Suprapubic skin (tissue), 4 donors: ENCODE measurements at places on chromosomes 2 and 18.

DNA sequence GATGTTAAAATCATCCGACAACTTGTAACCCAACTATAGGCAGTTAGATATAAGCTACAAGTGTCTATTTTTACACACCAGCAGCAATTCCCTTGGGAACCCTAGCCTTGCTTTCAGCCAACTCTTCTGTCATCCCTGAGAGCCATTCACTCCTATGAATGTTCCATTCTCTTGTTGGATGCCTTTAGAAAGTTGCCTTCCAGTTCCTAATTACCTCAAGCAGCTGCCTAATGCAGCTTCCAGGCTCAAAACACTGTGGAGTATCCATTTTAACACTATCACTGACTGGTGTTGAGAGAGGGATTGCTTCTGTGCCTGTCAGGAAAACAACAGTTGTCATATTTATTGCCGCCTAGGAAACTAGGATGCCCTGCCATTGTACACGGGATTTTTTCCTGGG, 402.0 kb upstream of the ACVR2A start:
- H3K36me3 ChIP-seq = no peaks in the 10 kb centered on the region
- DNase-seq = no peak
- no peak overlapping the region for H3K27ac ChIP-seq
- H3K27me3 ChIP-seq = no peaks in the 10 kb centered on the region
- H3K4me1 ChIP-seq = no peaks in the 10 kb centered on the region
- no peak overlapping the region for H3K4me3 ChIP-seq

DNA sequence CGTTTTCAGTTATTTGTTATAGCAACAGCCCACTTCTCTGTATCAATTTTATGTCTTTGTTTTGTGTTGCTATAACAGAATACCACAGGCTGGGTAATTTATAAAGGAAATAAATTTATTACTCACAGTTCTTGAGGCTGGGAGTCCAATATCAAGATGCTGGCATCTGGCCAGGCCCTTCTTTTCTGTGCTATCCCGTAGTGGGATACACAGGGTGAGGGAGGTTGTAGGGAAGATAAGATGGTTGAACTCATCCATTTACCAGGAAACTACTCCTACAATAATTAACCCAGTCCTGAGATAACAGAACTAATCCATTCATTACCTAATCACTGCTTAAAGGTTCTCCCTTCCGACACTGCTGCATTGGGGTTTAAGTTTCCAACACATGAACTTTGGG, 220.7 kb downstream of the TPGS2 start:
- no peaks in the 10 kb centered on the region for H3K27me3 ChIP-seq
- no peak overlapping the region for H3K27ac ChIP-seq
- H3K36me3 ChIP-seq = no peaks in the 10 kb centered on the region
- H3K4me1 ChIP-seq = no peaks in the 10 kb centered on the region
- DNase-seq = no peak

GRCh38 chr18:59707306-59707705, 10.1 kb upstream of the CCBE1 start:
- no peak for DNase-seq
- H3K36me3 ChIP-seq = no peaks in the 10 kb centered on the region
- H3K27me3 ChIP-seq = no peaks in the 10 kb centered on the region
- no peak overlapping the region for H3K27ac ChIP-seq
- peaks cover 18% of the 10 kb centered on the region for H3K4me1 ChIP-seq

DNA sequence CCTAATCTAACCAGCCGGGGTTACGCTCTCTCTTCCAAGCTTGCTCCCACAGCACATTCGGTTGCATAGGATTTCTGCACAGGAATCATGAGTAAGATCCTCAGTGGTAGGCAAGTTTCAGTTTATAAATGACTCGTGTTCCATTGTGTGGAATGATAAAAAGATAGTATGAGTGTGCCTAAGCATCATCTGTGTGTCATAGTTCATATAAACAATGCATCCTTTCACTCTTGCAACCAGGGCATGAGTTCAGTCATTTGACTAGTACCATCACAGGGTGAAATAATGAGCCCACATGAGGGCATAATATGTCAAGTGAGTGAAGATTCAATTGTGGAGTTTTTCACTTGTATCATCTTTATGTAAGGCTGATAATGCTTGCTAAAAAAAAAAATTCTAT, 417.1 kb upstream of the CDH2 start:
- no peaks in the 10 kb centered on the region for H3K4me1 ChIP-seq
- DNase-seq = no peak
- H3K27me3 ChIP-seq = no peaks in the 10 kb centered on the region
- no peaks in the 10 kb centered on the region for H3K36me3 ChIP-seq

DNA sequence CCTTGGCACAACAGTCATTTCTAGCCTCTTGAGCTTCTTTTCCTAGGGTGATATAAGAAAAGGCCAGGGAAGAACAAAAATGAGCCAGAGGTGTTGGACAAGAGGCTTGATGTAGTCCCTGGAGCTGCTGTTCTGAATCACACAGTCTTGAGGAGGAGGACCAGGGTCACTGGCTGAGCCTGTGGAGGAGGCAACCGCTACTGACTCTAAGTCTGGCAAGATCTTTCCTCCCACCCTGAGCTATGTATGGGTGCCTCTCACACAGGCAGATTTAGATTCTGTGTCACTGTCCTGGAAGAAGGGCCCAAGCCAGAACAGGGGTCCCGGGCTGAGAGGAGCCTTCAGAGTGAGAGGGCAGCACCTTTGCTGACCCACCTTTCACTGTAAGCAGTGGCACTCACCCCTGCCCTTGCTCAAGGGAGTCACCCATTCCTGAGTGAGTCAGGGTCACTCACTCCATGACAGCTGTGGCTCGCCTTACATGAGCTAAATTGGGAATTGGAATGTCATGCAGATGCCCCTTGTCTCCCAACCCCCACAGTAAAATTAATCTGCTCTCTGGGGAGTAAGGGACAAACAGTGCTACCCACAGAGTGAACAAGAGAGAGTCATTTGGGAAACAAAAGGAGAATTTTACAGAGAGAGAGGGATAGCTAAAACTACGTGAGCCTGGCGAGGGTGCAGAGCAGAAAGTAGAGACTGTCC, at the start of gene TRIM54:
TSS of gene TRIM54 (plus strand) at position 575 of the 705 bp plus-strand sequence. CDS start 303 bp downstream, outside the sequence.
- no peak for DNase-seq
- H3K4me3 ChIP-seq = no peak within 1 kb of the TSS
- no peak within 1 kb of the TSS for H3K27ac ChIP-seq
- no peaks in the 10 kb centered on the region for H3K36me3 ChIP-seq
- peaks cover 9% of the 10 kb centered on the region for H3K27me3 ChIP-seq
